ENCODE measurements at places on chromosomes 5 and 9.
A peak's percentile ranks its signal among the peaks of the same experiment; 100 is the strongest.

GRCh38 chr5:110195288-110195687, 505.6 kb downstream of the MAN2A1 start:
- no peak for DNase-seq

GRCh38 chr9:125922854-125923253, 175.7 kb downstream of the PBX3 start:
- peak; percentile 34 for DNase-seq

DNA sequence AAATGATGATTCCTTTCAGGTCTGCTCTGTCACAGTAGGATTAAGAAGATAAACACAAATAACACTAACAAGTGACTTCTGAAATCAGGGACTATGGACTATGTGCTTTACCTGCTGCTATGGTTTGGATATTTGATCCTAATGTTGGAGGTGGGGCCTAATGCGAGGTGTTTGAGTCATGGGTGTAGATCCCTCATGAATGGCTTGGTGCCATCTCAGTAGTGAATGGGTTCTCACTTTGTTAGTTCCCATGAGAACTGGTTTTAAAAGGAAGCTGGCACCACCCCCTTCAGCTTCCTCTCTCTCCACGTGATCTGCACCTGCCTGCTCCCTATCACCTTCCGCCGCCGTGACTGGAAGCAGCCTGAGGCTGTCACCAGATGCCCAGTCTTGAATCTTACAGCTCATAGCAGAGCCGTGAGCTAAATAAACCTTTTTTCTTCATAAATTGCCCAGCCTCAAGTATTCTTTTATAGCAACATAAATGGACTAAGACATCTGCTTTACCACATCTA, 3.3 kb downstream of the PPIC start:
- DNase-seq, result no peak

DNA sequence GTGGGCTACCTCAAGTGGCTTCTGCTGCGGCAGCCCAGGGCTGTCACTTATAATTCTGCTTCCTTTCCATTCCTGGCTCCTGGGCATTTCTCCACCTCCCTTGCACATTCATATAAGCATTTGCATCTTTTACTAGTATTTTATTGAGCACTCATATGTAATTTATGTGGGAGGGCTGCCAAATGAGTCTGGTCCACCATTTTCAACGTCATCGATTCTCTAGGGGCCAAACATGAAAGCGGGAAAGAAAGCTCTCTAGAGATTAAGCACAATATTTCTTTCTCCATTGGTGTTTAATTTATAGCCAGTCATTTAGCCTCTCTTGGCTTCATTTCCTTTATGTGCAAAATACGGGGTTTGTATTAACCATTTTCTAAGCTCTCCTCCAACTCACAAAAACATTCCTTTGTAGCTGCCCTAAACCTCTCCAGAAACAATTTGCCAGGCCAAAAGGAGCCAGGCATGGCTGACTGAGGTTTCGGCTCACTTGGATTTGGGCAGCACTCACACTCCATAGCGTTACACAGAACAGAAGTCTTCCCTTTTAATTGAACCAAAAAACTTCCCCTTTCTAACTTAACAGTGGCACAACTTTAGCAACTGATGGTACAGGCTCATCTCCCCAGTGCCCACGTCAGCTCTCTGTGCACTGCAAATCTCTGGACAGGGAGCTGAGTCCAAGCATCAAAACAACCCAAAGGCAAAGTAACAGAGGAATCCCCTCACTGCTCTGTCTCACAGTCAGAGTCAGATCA, 183.5 kb downstream of the ROR2 start:
- peak; percentile 88 for DNase-seq

DNA sequence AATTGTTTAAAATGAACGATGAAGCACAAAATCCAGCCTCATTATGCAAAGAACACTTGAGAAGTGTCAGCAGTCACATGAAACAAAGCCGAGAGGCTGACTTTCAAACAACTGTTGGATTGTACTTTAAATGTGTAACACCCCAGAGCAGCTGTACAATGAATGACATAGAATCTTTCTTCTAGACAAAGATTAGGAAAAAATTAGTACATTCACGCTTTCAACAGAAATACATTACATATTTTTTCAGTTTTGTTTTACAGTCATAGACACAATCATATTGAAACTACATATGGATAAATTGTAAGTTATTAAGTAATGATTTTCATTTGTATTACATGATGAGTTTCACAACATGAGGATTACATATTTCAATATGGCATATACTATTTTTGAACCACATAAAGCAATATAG, 10.6 kb upstream of the AGXT2 start:
- no peak for DNase-seq

DNA sequence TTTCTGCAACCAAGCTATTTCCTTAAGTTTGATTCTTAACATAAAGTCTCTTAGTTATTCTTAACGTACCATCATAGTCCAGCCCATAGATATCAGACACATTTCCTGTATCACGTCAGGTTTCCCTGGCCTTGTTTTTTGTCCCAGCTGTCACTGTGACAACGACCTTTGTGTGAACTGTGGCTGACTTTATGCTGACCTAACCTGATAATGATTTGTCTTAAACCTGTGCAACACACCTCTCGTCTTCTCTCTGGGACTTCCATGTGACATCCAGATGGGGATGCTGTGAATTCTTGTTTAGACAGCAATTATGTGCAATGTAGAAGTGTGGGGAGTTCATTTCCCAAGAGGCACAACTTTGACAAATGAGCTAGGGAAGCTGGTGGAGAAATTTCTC, 662.8 kb downstream of the PTPRD start:
- peak; percentile 55 for DNase-seq

GRCh38 chr5:173653822-173654523, 37.5 kb upstream of the BOD1 start:
- DNase-seq, result no peak

DNA sequence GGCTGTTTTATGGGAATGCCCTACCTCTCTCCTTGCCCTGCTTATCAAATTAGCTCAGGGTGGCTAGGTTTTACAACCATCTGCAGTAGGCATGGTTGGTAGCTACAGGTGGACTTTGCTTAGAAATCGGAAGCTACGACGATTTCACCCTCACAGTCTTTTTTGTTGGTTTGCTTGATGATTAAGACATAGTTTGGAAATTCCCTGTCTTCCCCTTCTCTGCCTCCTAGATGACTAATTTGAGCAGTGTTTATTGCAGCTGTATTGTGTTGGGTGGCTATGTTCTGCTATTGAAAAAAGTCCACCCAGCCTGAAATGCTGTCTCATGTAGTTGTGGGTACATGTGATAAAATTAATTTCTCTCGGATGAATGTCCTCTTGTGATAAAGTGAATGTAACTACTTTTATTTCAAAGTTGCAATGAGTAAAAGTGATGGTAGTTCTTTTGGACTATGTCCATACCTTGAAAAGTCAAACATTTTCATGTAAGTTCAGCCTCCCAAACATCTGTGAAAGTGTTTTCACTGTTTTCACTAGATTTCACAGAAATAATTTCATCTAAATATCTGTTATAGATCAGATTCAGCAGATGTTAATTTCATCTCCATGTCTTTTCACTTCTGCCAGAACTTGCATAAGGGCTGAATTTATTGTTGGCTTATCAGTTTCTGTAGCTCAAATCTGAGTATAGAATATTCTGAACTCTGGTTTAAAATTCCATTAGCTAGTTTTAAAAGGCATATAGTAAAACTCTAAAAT, 37.3 kb upstream of the FYB1 start:
- peak; percentile 66 for DNase-seq
